ENCODE measurements at places on chromosomes 2 and 18. TPM values are rescaled to one million over a fixed set of nuclear protein-coding genes. Genes with fewer than 3 reads are reported as not detected.

The NXPH2 gene
- 2.5 TPM for polyA plus RNA-seq

The DSC3 gene
- 5.0 TPM for polyA plus RNA-seq

DNA sequence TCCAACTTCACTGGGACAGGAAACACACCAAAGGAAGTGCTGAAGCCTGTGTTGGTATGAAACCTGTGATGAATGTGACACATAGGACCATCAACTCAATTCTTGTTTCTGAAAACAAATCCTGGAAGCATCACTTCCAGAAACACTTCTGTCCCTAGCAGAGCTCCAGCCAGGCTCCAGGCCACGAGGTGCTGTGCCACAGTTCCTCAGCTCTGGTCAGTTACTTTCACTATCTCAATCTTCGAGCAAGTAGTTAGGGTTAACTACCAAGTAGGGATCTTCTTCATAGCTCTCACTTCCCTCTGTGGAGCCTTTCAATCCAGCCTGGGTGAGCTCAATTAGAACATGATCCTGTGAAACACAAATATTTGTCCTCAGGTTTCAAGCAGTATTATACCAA is 3.6 kb upstream of the LCT start:
- no peak for DNase-seq

DNA sequence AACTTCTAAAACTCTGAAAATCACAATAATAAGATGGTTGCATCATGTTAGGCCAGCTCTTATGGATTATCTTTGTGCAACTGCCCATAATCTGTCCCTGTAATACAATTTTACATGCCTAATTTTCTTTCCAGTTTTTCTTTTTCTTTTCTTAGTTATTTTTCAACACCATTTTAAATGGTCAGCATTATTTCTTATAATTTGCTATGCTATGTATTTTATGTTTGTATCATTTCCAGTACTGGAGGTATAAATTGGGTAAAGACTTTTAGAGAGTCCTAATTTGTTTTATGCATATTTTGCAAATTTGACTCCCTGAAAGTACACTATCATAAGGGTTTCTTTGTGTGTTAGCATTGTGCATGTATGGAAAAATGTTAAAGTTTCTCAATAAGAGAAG is 333.0 kb downstream of the CCDC178 start:
- no peak for DNase-seq

DNA sequence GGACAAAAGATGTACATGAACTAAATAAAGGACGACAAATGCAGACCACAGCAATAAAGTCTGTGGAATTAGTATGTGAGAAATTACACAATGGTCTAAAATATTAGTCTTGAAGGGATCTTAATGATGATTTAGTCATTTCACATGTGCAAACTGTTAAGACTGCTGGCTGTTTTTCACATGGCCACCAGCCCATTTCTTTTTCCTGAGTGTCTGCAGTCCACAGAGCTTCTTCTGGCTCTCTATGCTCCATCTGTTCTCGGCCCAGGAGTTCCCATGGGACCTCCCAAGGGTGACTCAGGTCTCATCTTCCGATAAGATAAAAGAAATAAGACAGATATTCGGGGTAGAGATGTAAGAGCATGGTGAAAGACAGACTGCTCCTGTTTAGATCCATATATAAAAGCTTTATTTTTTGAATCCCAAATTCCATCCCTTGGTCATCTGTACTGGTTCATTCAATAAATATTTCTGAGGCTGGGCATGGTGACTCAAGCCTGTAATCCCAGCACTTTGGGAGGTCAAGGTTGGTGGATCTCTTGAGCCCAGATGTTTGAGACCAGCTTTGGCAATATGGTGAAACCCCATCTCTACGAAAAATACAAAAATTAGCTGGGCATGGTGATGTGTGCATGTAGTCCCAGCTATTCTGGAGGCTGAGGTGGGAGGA is 20.1 kb downstream of the IL1RL1 start:
- no peak for DNase-seq

- DNase-seq = no peak
These were observed 69.1 kb downstream of the ACKR3 start for GRCh38 chr2:236638707-236639106.

DNA sequence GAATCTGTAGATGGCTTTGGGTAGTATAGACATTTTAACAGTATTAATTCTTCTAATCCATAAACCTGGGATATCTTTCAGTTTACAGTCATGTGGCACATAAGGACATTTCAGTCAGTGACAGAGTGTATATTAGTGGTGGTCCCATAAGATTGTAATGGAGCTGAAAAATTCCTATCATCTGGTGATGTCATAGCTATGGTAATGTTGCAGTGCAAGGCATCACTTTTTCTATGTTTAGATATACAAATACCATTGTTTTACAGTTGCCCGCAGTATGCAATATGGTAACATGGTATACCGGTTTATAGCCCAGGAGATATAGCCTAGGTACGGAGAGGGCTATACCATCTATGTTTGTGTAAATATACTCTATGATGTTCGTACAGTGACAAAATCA is 9.7 kb downstream of the CCDC150 start:
- DNase-seq = no peak

DNA sequence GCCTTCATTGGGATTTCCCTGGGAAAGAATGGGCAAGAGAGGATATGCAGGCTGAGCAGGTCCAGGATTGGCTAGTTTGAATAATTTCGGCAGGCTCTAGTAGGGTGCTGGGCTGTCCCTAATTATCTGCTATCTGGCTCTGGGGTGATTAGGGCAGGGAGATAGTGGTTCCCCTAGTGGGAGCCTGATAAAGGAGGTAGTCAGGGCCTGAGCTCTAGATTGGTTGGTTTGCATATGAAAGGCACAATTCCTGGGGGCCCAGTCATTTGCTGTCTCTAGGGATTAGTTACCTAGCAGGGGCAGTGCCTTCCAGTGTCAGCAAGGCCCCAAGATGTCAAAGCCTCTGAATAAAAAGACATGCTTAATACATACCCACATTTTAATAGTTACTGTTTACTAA is 690.1 kb upstream of the KLHL29 start:
- DNase-seq = no peak

- DNase-seq = no peak
These were observed 171.3 kb downstream of the THADA start for GRCh38 chr2:43424262-43425207.

- DNase-seq = no peak
These were observed 35.4 kb upstream of the NABP1 start for GRCh38 chr2:191642541-191642940.

DNA sequence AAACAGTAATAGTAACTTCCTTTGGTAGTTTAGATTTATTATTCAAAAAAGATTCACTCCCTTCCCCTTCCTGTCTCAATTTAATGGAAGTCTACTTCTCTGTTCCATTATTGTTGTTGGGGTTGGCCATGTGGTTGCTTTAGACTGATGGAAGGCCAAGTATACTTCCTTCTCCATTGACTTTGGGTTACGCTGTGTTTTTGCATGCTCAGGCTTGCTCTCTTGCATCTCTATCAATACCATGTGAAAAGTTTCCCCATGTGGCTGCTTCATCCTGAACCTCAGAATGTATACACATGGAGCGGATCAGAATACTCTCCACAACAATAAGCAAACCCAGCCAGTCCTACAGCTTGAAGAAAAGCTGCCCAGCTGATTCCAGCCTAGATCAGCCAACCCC is 20.3 kb downstream of the CFAP210 start:
- DNase-seq = no peak

GRCh38 chr18:49025426-49025766 is 74.6 kb upstream of the SMAD7 start:
- no peak for DNase-seq

DNA sequence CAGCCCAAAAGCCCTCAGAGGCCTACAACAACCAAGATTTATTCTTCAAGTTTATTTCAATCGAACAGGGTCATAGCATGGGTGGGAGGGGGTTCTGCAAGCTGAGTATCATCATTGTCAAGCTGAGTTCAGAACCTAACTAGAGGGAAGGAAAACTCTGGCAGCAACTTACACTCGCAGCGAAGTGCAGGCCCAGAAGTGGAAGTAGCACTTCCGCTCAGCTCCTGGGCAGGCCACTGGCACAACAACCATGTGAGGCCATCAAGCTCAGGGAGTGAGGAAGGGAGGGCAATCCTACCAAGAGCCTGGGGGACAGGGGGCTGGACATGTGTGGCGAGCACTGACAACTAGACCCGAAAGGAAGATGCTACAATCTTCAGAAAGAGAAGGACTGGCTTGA is 4.8 kb downstream of the UXS1 start:
- no peak for DNase-seq

- DNase-seq = no peak
These were observed 76.7 kb upstream of the DTNA start for GRCh38 chr18:34633368-34633767.

GRCh38 chr2:64554117-64554516 is 30.0 kb downstream of the AFTPH start:
- no peak for DNase-seq

DNA sequence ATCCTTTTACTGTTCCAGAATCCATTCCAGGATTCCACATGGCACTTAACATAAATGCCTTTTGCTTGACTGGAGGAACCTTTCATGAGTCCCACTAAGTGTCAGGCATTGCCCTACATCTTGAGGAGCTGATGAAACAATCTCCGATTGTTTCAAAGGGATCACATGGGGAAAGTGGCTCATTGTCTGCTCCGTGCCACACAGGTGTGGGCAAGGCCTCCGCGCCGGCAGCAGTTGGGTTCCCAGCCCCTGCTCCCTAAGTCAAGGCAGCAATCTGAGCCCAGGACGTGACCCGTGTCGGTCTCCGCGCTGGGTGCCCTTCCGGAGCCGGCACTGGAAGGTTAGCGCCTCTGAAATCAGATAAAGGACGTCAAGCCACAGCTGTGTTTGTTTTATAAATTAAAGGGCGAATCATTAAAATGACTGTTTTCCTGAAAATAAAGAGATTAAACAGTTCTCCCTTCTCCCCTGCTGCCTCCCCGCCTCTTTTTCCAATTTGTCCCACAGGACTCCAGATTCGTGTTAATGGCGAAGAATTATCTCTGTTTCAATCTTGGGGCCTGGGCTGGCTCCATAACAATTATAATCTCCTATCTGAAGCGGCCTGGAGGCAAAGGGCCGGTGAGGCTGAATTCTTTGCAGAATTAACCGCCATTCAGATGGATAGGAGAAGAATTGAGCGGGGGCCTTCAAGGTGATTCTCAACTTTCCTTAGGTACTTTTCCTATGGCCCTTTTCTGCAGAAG is 84.3 kb upstream of the FZD7 start:
- DNase-seq = no peak

GRCh38 chr2:86199834-86200177 is 549 bp downstream of the MRPL35 start:
- DNase-seq = no peak
